Esophagus squamous epithelium (tissue), 5 donors: ENCODE measurements at places on chromosomes 3 and 15.

- DNase-seq, result no peak
Observed at GRCh38 chr3:195897081-195897852, 11.1 kb downstream of the TNK2 start.

DNA sequence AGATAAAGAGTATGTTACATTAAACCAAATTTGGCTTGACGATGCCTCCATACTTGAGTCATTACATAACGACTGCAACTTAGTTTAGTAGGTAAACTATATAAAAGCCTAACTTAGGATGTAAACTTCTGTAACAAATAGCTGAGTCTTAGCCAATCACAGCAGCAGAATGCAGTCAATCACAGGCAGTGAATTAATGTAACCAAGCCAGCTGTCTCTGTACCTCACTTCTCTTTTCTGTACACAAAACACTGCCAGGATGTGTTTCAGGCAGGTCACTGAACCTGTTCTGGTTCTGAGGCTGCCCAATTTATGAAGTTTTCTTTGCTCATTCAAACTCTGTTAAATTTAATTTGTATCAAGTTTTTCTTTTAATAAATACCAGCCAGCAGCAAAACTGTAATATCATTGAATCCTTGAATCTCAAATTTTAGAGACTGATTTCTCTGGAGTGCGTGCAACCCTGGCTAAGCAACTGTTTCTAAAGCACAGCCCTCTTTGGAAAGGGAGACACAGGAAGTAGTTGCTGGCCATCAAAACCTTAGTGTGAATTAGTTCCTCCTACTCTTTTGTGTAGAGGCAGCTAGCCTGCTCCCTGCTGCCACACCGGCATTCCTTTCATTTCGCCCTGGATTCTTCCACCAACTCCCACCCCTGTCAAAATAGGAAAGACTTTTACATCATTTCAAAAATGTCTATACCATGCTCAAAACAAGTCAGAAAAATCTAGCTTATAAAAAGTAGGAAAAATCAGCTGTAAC is 15.2 kb downstream of the RFTN1 start:
- DNase-seq, result no peak

GRCh38 chr3:16658004-16658924 is 53.0 kb upstream of the DAZL start:
- no peak for DNase-seq

GRCh38 chr3:13566453-13566748 is 17.5 kb downstream of the FBLN2 start:
- DNase-seq, result no peak

- no peak for DNase-seq
Observed at GRCh38 chr15:62109982-62110851, 43.4 kb downstream of the C2CD4A start.

DNA sequence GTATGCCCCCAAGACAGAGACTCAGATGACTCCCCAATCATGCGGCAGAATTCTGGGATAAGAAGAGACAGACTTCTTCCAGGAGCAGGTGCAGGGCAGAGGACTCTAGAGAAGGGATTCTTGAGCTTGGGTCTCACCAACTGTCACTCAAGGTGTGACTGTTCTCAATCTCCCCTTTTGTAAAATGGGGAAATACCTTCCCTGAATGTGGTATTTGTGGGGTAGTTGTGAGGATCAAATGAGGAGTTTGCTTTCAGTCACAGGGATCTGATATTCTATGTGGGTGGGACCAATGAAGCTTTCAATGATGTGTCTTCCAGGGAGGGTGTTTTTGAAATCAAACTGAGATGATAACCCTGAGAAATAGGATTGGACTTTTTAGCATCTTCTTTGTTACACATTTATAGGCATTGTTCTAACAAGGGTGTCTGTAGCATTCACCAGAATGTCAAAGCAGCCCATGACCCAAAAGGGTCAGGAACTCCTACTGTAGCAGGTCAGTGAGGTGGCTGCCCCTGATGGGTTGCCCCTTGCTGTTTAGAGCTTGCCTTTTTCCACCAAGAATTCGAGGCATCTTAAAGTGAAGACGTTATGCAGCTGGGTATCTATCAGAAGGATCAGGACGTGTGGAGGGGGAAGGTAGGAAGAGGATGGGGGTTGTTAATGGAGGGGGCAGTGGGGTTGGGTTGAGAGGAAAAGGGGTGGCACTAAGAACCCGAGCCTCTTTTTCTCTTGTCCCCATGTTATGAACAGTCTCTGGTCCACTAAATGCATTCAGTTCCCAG is 28.8 kb downstream of the UMPS start:
- no peak for DNase-seq

GRCh38 chr3:184601576-184602371 is 40.2 kb downstream of the EPHB3 start:
- no peak for DNase-seq

- DNase-seq, result no peak
Observed at GRCh38 chr15:52078876-52079700, 33.5 kb downstream of the BCL2L10 start.
